Daoy (cell line): ENCODE measurements at places on chromosomes 2 and 18. TPM values are rescaled to one million over a fixed set of nuclear protein-coding genes. Genes with fewer than 3 reads are reported as not detected.

DNA sequence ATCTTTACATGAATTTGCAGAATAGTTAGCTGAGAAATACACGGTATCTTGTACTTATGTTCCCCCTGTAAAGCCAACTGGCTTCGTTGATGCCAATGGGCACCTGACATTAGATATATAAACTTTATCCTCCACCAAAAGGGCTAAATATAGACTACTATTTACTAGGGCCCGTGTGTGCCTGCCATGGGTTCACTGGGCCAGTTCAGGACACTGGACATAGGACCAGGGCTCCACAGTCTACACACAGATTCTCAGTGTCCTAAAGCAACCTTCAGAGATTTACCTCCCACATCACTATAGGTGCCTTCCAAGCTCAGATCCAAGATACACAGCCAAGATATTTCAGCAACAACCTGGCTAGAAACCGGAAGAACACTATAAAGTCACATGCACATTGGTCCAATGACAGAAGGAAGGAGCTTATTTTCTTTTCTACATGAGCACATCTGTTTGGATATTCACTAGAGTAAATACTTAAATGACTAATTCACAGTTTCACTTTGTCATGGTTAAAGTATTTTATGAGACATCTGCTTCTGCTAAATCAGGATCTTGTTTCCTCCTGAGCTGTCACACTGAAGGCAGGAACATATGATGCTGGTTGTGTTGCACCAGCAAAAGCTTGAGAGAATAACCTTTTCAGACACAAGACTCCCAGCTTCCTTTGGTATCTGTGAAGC is 95.1 kb downstream of the MYO5B start:
- peak; percentile 55 for DNase-seq

- DNase-seq, result no peak
Observed at GRCh38 chr18:11587846-11588245, 21.6 kb upstream of the SLC35G4 start.

GRCh38 chr2:235053651-235054050 is 101.8 kb downstream of the SH3BP4 start:
- DNase-seq, result no peak

DNA sequence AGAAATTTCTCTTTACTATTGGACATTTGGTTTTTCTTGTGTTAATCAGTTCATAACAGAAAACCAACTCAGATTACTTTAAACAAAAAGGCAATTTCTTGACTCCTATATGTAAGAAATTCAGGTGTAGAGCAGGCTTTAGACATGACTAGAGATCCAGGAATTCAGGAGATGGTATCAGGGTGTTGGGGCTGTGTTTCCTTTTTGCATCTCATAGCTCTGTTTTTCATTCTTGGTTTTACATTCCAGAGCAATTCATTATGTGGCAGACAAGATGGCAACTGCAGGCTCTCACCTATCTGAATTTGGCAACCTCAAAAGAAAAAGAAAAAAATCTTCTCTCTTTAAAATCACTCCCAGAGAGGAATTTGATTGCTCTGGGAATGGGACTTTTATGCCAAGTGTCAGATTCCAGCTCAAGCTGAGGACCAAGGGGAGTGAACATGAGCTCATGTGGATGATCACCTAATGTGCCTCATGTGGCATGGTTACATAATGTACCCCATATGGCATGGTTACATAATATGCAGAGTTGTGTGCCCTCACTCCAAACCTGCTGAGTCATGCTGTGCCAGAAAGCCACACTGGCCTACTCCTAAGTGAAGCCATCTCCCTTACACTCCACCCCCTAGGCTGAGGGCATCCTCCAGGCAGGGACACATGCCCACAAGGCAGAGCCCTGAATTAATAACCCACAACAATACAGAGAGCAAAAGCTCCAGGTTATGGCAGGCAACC is 282.7 kb downstream of the MBD2 start:
- DNase-seq, result no peak

GRCh38 chr18:32368170-32368569 is 102.5 kb downstream of the GAREM1 start:
- DNase-seq, result no peak

- no peak for DNase-seq
Observed at GRCh38 chr2:236971131-236971821, 114.4 kb upstream of the COPS8 start.

DNA sequence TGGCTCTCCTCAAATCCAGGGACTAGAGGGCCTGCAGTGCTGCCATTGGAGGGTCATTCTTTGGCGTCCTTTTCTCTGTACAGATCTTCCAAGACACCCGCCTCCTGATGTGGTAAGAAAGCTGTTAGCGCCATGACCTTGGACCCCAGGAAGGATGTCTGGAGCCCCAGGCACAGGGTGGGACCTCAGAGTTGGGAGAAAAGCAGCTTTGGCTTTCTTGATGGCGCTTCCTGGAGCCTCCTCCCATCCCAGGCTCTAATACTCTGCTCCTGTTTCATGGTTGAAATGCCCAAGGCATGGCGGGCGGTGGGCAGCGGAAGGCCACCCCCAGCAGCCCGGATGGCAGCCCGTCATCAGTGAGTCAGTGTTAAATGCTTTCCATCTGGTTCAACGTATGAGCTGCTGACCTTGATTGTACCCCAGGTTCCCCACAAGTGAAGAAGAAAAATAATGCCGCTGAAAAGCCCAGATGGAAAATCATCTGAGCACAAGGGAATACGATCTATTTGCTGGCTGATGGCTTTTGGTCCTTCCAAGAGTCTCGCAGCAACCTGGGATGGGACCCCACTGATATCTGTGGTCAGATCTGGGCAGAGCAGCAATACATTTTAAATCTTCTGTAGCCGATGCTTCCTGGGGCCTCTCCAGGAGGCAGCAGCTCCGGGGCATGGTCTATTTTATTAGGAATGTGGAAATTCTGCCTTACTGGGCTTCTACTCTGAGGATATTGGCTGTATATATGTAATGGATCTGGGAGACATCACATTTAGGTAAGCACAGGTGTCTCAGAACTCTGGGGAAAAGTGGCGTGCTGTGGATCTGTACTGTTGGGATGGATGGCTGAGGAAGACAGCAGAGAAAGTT is 15.1 kb downstream of the ACKR3 start:
- no peak for DNase-seq

Gene UGT1A3
- total RNA-seq, result not detected in 2 replicates

Gene TXNDC2
- total RNA-seq, result 0.06 TPM in 1 of 2 replicates, not detected in the other

Gene IL36RN
- not detected in 2 replicates for total RNA-seq

Gene FBLN7
- 0.68 TPM in 1 of 2 replicates, not detected in the other for total RNA-seq

Gene SIGLEC15
- 12.1 and 17.9 TPM in 2 replicates for total RNA-seq

Gene RELCH
- 14.5 and 27.1 TPM in 2 replicates for total RNA-seq
